Sciatic nerve (tissue), 2 donors: ENCODE measurements at places on chromosomes 6 and 20. TPM values are rescaled to one million over a fixed set of nuclear protein-coding genes. Genes with fewer than 3 reads are reported as not detected.
A peak's percentile ranks its signal among the peaks of the same experiment; 100 is the strongest.

The LGSN gene
- total RNA-seq, result not detected

The HNF4A gene
- not detected for total RNA-seq

The MACROD2 gene
- total RNA-seq, result 13.8 TPM

The THBD gene
- 25.3 TPM for total RNA-seq

The FAM217A gene
- not detected for total RNA-seq

The KIF25 gene
- 1.6 TPM for total RNA-seq

The SLC13A3 gene
- total RNA-seq, result 21.0 TPM

DNA sequence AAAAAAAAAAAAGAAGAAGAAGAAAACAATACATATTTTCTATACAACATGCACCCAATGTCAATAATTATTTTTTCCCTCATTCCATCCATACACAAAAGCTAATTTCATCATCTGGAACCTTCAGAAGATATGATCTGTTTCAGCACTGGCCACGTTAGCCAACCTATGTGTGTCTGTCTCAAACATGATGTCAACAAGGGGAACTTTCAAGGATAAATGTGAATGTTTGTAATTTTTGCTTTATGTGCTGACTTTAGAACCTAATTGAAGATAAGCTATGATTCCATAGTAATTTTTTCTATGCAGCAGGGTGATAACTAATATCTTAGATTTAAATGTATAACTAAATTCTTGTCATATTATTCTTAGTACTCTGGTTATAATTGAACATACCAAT is 37.9 kb downstream of the IPCEF1 start:
- DNase-seq, result no peak

DNA sequence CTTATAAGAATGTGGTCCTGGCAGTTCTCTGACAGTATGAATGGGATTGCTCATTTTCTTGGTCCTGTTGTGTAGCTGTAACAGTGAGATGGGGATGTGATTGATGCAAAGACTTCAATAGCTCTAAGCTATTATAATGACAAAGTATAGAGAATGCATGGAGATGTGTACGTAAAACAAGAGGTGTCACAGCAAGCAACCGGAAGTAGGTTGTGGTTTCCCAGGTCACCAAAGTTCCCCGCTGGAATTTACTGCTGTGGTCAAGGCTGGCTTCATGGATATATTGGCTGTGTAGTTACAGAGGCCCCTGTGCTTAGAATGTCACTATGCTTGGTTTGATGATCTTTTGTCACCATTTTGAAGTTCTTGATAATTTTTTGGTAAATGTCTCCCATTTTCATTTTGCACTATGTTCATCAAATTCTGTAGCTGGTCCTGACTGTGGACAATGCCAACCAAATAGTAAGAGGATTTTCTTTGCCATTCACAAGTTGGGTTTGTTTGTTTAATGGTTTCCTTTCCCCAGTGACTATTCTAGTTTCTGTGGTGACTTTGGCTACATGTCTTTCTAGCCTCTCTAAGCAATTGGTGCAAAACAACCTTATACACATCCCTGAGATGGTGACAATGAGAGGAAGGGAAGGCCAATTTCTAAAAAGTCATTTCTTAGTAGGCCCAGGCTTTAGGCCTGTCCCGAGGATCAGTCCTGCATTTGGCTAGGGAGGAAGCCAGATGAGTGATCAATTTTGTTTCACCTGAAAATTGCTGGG is 10.5 kb downstream of the DNAH8 start:
- DNase-seq, result no peak

GRCh38 chr6:2132416-2132815 is 113.0 kb downstream of the GMDS start:
- DNase-seq, result no peak

DNA sequence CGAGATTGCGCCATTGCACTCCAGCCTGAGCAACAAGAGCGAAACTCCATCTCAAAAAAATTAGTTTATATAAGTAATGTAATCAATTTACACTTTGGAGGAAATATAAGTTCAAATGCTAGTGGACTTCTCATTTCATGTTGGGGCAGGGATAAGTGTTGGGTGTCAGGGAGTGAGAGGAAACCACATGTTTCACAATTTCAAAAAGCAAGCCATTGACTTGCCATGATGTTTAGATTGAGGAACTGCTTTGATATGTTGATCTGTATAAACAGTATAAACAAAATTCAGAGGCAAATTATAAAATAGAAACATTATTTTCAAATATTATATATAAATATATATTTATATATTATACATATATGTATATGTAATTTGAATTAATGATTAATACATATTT is 42.7 kb downstream of the FILIP1 start:
- no peak for DNase-seq

DNA sequence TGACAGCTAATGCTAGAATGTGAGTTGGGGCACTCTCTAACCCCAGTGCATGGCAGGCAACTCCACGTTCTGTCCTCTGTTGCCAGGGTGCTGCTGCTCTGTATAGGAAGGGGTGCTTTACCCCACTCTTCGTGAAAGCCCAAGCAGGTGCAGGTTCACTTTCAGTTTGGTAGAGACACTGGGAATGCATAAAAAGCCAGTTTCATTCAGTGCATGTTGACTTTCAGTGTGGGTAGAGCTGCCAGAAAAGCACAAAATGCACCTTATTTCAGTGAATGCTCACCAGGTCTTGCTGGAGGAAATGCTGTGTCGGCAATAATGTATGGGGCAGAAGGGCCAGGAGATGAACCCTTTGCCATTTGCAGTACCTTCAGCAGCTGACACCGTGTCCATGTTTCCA is 62.1 kb upstream of the ADGRB3 start:
- DNase-seq, result no peak

DNA sequence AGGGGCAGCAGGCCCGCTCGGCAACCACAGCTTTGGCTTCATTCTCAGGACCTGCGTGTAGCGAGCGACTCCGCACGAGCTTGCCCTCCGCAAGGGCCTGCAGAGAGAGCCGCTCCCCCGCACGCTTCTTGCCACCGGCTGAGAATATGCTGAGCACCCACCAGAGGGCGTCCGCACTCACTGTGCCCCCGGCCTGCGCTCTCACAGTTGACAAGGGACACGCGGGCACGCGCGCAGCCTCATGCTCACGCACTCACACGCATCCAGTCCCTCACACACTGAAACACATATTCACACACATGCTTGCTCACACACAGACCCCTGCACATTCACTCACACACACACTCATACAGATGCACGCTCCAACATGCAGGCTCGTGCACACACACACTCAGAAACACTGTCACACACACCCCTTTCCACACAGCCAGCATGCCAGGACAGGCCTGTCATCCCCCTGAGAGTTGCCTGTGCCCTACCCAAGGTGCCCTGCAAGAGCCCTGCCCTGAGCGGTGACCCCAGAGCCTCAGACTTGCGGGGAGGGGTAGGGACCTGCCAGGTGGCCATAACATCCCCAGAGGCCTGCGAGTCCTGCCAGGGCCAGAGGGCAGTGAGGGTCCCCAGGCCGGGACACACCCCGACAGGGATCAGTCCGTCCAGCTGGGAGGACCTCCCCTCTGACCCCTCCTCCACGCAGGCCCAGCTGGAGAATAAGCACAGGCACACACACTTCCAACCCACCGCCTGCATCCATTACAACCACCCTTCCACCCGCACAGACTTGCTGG is 174.1 kb downstream of the BMP7 start:
- DNase-seq, result peak; percentile 84

DNA sequence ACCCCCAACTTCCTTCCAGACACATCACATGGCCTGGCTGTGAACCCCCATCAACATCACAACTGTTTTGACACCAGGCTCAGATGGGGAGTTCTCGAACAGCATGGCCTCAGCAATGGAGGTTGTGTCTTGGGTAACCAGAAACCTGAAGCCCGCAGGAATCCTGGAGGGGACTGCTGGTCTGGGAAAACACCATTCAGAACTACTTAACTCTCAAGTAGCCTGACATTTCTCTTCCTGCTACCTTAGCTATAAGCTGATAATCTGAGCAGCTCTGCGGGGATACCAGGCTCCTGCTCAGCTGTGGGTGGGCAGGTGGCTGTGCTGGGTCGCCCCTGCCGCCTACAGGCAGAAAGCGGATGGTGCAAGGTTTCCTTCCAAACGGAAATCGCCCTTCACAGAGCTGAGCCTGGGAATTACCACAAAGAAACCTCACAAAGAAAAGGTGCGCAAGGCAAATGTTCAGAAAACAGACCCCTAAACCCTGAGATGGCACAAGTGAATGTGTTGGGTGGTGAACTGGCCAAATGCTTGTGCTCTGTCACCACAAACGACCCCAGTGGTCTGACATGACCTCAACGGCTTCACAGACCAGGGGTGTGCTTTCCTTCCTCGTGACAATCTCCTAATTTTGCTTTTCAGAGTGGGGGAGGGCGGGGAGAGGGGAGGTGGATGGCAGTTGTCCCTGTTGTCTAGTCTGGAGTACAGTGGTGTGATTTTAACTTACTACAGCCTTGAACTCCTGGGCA is 29.5 kb downstream of the SNX5 start:
- DNase-seq, result peak; percentile 80

DNA sequence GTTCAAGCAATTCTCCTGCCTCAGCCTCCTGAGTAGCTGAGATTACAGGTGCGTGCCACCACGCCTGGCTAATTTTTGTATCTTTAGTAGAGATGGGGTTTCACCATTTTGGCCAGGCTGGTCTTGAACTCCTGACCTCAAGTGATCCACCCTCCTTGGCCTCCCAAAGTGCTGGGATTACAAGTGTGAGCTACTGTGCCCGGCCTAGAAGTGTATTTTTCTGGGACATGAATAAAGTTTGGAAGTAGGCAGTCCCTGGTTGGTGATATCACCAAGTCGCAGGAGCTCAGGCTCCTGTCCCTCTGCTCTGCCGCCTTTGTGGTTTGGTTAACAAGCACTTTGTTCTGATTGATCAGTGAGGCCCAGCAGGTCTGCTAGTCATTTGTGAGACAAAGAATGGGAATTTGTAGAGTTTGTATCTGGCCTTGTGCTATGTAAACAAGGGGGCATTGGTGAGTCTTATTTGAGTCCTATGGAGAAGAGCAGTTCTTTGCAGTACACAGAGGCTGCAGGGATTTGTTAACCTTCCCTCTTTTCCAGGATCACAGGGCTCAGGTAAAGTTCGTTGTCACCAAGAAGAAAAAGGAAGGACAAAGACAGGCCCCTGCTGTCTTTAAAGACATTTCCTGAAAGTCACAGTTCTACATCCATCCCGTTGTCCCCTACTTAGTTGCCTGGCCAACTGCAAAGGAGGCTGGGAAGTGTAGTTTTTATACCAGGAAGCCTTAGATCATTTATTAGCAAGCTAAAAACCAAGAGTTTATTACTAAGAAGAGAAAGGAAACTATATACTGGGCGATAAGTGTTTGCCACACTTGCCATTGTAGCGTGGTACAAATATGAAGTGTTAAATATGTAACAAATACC is 13.1 kb downstream of the MTHFD1L start:
- DNase-seq, result no peak

GRCh38 chr6:146041282-146041681 is 12.4 kb downstream of the GRM1 start:
- no peak for DNase-seq

- no peak for DNase-seq
These were observed 77.1 kb upstream of the SLC22A23 start for GRCh38 chr6:3533981-3534380.

DNA sequence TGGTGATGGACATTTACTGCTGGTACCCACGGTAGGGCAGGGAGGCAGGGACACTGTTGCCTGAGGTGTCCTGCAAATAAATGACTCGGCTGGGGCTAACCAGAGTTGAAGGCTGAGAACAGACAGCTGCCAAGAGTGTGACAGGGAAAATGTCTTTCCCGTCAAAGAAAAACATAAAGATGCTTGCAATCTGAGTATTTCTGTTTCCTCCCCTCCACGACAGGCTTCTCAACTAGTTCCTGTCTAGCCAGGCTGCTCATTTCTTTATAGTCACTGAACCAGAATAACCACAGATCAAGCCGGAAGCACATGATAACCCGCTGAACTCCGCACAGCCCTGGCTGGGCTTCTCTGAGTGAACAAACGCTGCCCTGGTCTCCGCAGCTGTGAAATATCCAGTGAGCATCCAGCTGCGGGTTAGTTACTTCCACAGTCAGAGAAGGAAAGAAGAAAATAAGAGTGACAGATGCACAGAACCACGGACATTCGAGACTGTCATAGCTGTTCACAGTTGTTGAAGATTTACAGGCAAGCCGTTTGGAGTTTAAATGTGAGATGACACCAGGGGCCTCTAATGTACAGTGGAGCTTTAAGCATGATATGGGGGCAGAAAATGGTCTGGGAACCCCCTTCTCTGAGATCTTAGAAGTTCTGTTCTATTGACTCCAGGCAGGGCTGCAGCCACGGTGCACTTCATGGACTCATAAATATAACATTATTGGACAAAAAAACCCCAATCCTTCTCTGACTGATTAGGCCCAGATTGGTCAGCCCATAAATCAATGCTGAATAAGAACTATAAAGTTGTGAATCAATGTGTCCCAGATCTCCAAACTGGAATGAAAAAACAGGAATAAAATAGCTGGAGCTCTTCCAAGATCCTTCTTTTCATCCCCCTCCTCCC is 299.9 kb upstream of the SUPT3H start:
- no peak for DNase-seq

- DNase-seq, result no peak
These were observed 14.0 kb upstream of the MAPK13 start for GRCh38 chr6:36116066-36116864.

GRCh38 chr20:1177680-1178079 is 7.1 kb downstream of the TMEM74B start:
- DNase-seq, result no peak

DNA sequence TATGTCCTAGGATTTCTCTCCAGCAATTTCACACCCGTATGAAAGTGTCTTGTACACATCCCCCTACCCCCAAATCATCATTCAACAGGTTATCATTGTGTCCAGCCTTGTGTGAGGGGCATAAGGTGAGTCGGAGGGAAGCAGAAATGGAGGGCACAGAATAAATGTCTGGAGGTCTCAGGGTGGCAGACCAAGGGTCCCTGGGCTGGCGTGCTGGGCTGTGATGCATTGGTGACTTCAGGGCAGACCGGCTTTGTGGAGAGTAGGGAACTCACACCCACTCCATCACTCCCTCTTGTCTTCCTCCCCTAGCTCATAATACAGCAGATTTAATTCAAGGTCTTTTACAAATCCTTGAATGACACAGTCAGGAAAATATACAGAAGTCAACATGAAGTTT is 191.7 kb upstream of the PMEPA1 start:
- no peak for DNase-seq

GRCh38 chr6:133358574-133359150 is 117.5 kb downstream of the EYA4 start:
- no peak for DNase-seq

DNA sequence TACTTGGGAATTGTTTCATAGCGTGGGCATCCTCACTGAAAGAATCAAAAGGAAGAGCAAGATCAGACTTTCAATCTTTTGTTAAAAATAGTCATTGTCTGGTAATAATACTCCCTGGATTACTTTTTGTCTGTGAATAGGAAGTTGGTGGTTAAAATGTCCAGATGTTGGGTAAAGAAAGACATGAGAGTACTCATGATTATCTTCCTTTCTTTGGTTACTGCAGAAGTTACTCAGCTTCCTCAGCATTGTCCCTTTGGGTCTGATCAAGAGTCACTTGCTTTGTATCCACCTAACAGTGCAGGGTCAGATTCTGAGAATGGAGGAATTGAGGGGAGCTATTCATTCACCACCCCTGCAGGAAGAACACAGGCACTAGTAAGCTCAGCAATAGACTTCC is 54.6 kb downstream of the RIN2 start:
- no peak for DNase-seq

- peak; percentile 62 for DNase-seq
These were observed at the start of gene ISM1 for GRCh38 chr20:13220904-13221297. Gene ISM1, plus strand, starts transcription at chr20:13221274. Its CDS starts 503 bp downstream, at chr20:13221777.

GRCh38 chr6:39558591-39559190 is 166.5 kb downstream of the KIF6 start:
- DNase-seq, result no peak

- DNase-seq, result no peak
These were observed 9.2 kb downstream of the ADAM33 start for GRCh38 chr20:3672547-3673171.
